ENCODE measurements at places on chromosomes 4 and X. TPM values are rescaled to one million over a fixed set of nuclear protein-coding genes. Genes with fewer than 3 reads are reported as not detected.

- DNase-seq, result no peak
Observed at GRCh38 chr4:77471821-77472495, 133.7 kb upstream of the CXCL13 start.

- DNase-seq, result no peak
Observed at GRCh38 chrX:4754878-4755604, 1041.6 kb upstream of the PRKX start.

- peak; percentile 40 for DNase-seq
Observed at GRCh38 chrX:54785901-54786300, 12.2 kb downstream of the ITIH6 start.

GRCh38 chr4:82820689-82821088 lies 22.1 kb upstream of the SCD5 start:
- no peak for DNase-seq

DNA sequence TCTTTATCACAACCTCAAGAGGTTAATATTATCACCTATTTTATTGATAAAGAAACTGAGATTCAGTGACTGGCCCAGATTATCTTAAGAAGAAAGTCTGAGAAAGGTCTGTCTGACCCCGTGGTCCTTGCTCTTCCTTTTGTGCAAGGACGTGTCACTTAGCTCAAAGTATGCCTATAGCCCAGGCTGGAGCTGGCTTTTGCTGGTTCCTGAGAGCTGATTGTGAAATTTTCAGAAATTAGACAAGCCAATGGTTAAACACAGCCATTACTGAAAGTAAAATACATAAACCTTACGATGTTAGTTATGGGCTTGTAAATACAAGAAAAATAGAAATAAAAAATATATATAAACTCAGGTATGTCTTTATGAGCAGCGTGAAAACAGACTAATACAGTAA lies 70.1 kb downstream of the CHRNA9 start:
- no peak for DNase-seq

Gene ADGRG4
- total RNA-seq, result not detected

Gene NUP62CL
- 4.3 TPM for total RNA-seq

GRCh38 chrX:101383679-101384205 lies 2.2 kb downstream of the BTK start:
- DNase-seq, result no peak

- DNase-seq, result no peak
Observed at GRCh38 chr4:95183656-95184408, 364.9 kb downstream of the UNC5C start.

Gene KLHL4
- total RNA-seq, result 22.4 TPM

DNA sequence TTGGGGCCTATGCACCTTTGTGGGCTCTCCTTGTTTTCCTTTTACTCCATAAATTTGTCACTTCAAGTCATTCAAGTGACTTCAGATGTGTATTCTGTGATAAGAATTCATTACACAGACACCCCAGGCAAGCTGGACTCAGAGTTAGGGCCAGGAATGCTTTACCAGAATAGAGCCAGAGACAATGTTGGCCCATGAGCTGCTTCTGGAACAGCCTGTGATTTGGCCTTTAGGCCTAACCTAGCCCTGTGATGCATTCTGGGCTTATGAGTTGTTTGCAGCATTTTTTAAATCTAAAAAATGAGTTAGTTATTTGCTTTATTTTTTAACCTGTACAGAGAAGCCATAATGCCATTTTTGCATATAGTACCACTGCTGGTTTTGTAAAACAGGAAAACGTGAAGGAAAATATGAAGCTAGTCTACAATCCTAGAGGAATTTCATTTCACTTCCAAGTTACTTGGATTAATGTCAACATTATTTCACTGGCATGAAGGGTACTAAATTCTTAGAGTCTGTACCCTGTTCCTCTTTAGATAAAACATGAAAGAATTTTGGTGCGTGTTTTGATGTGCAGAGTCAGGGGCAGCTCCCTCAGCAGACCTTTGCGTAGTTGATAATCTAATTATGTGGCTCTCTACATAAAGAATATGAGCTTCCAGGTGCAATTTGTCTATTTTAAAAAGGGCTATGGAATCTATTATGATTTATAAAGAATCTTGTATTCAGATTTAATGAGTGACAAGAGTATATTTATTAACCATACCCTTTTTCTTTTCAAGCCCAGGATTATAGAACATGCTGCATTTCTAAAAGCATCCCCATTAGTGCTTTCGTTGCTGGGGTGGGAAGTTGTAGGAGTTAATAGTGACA lies 84.7 kb downstream of the ARHGAP10 start:
- no peak for DNase-seq

DNA sequence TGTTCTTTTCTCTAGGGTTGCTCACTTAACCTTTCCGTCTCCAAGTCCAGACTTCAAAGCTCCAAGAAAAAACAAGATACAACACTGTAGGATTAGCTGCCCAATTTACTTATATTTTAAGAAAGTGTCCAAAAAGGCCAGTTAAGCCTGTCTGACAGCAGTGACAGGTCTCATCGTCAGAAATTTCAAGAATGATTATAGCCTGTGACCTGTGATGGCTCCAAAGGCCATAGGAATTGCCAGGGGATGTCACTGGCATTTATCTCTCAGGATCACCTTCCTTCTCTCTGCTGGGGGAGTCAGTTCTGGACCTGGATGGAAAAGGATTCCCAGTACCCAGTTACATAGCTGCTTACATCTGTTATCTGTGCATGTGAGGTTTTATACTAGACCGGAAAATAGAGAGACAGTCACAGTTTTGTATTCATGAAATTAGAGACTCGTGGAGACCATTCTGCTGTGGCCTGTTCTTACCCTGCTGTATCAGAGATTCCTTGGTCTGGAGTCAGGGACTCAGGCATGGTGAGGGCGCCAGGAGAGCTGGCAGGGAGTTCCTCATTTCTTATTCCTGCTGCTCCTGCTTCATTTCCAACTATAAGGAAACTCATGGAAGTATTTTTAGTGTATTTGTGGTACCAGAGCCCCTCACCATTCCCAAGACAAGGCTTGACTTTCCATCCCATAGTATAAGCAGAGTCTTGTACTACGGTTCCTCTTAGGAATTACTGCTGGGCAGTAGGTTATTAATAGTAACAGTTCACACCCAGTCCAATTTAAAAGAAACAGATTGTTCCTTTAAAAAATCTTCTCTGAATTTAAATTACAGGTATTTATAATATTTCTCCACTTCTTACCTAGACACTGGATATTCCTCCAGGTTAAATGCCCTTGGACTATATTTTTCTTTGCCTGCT lies 220.8 kb downstream of the SHROOM3 start:
- no peak for DNase-seq

DNA sequence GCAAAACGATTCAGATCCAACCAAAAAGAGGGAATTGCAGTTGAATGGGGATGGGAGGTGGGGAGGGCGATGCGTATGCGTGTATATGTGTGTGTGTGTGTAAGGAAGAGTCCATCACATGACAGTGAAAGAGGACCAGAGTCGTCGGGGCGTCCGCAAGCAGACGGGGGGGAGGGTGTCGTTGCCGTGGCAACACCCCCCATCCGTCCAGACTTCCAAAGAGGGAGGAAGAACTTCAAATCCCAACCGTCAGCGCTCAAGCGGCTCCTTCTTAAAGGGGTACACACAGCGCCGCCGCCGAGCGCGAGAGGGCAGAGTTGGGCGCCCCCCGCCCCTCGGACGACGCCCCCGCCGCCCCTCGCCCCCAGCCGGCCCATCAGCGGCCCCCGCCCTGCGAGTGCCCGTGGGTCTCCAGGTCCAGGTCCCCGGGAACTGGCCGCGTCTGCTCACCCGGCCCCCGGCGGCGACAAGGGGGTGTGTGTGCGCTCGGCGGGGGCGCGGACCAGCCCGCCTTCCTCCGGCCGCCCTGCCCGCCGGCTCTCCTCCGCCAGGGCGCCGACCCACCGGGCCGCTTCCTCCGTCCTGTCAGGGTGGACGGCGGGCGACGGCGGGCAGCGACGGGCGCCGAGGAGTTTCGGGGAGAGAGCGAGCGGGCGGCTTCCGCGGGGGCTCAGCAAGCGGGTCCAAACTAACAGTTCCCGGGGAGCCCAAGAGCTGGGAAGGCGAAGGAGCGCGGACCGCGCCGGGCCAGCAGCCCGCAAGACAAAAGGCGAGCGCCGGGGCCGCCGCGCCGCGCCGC lies 685 bp downstream of the LCORL start:
- peak; percentile 74 for DNase-seq

GRCh38 chr4:85478576-85478975 lies 3.6 kb downstream of the ARHGAP24 start:
- DNase-seq, result no peak

Gene ADH6
- not detected for total RNA-seq

Gene FGFBP1
- not detected for total RNA-seq

DNA sequence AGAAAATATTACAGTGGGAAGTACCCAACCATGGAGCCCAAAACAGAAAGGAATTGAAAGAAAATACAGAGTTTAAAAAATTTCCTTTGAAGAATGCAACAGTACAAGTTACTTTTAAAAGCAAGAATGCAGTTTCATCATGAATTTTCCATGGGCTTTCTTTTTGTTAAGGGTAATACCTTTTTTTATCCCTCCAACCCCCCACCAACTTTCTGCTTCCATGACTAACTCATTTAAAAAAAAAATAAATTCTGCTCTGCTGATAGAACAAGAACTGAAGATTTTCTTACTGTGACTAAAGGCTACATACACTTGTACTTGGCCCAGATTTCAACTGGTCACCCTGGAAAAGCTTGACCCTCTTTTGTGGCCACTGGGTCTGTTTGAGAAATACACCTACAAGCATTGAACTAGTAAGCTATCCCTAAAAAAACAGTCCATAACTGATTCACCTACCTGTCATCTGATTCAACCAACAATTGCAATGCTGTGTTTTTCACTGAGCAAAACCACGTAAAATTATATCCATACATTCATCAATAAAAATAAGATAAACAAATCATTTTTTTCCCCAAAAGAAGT lies 214.2 kb downstream of the NSUN7 start:
- DNase-seq, result no peak

DNA sequence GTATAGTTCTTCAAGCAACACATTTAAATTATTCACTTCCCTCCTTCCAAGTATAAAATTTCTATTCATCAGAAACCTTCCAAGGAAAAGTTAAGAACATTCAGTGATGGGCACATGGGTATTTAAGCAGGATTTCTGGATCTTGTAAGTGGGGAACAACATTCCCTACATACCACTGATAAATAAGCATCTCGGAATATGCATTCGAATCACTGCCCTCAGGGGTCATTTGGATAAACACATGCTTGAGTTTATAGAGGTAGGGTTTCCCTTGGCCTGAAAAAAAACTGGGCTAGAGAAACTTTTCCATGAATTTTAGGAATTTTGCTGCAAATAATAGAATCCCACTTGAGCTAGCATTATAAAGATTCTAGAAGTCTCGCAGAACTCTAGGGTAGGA lies 143.9 kb downstream of the SOX3 start:
- DNase-seq, result no peak

DNA sequence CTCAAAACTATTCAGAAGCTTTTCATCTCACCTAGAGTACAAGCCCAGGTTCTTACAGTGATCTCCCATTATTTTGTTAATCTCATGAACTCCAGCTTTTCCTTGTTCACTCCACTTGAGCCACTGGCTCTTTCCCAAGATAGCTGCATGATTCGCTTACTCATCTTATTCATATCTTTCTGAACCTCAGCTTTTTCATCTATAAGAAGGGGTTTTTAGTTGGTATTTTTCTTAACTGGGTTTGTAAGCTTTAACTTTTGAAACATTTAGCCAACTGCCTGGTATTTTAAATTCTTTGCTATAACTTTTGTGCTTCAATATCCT lies 24.0 kb downstream of the GIMD1 start:
- DNase-seq, result no peak

Gene IL9R
- 0.72 TPM for total RNA-seq

Gene TAF9B
- 34.9 TPM for total RNA-seq

Gene TRIM61
- 0.68 TPM for total RNA-seq

GRCh38 chr4:85228264-85228663 lies 246.7 kb upstream of the ARHGAP24 start:
- no peak for DNase-seq

Gene FAM149A
- total RNA-seq, result 6.6 TPM

- DNase-seq, result peak; percentile 32
Observed at GRCh38 chr4:142202404-142203332, 566.3 kb downstream of the IL15 start.

DNA sequence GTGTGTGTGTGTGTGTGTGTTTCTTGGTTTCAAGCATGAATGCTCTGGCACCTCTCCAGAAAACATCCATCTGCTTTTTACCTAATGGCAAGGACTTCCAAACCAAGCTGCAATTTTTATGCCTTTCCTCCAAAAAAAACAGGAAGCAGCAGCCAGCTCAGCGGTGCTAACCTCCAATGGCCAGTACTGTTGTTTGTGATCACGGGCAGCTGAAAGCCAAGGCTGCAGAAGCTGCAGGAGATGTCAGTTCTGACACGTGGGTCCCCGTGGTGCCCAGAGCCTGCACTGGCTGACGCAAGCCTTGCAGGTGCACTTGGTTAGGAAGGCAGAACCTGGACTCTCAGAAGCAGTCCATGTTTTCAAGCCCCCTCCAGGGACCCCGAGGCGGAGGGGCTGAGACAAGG lies 313.6 kb upstream of the DDX53 start:
- DNase-seq, result no peak

GRCh38 chrX:42955349-42955748 lies 177.4 kb upstream of the PPP1R2C start:
- DNase-seq, result no peak

DNA sequence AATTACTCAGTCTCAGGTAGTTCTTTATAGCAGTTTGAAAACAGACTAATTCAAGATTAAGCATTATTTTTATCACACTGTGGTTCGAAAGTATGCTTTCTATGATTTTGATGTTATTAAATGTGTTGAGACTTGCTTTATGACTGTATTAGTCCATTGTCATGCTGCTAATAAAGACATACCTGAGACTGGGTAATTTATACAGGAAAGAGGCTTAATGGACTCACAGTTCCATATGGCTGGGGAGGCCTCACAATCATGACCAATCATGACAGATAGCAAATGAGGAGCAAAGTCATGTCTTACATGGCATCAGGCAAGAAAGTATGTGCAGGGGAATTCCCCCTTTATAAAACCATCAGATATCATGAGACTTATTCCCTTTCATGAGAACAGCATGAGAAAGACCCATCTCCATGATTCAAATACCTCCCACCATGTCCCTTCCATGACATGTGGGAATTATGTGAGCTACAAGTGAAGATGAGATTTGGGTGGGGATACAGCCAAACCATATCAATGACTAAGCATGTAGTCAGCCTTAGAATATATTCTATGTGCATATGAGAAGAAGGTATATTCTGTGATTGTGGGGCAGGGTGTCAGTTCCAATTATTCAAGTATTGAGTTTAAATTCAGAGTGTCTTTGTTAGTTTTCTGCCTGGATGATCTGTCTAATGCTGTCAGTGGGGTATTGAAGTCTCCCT lies 44.6 kb upstream of the UGT2A1 start:
- no peak for DNase-seq

Gene TENM3
- 49.1 TPM for total RNA-seq

DNA sequence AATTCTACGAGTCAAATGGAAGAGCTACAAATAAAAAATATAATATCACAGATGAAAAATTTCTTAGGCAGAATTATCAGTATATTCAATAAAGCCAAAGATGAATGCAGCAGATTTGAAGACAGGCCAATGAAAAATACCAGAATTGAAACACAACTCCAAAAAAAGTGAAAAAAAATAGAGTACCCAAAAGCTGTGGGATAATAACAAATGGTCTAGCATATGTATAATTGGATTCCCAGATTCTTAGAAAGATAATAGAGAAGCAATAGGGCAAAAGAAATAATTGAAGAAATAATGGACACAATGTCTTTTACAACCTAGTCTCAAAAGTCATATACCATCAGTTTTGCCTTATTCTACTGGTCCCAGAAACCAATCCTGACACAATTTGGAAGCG lies 4.4 kb downstream of the ANAPC10 start:
- no peak for DNase-seq

- DNase-seq, result no peak
Observed at GRCh38 chr4:69489856-69490255, 5.8 kb downstream of the UGT2B4 start.

GRCh38 chrX:136063340-136064079 lies 78.3 kb downstream of the SLC9A6 start:
- no peak for DNase-seq
